ENCODE measurements at places on chromosomes 5 and 9.
A peak's percentile ranks its signal among the peaks of the same experiment; 100 is the strongest.

DNA sequence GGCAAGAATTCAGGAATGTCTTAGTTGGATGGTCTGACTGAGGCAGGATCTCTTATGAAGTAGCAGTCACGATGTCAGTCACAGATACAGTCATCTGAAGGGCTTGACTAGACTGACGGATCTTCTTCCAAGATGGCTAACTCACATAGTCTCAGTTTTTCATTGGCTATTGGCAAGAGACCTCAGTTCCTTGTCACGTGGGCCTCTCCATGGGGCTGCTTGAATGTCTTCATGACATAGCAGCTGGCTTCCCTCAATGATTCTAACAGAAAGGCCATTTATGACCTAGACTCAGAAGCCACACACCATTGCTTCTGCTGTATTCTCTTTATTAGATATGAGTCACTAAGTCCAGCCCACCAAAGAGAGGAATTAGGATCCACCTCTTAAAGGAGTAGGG lies 4.7 kb downstream of the APC start:
- no peak for DNase-seq

- DNase-seq: no peak
Measured at GRCh38 chr5:24491490-24491889, 153.3 kb downstream of the CDH10 start.

- DNase-seq: no peak
Measured at GRCh38 chr5:157487358-157487757, 27.3 kb downstream of the NIPAL4 start.

DNA sequence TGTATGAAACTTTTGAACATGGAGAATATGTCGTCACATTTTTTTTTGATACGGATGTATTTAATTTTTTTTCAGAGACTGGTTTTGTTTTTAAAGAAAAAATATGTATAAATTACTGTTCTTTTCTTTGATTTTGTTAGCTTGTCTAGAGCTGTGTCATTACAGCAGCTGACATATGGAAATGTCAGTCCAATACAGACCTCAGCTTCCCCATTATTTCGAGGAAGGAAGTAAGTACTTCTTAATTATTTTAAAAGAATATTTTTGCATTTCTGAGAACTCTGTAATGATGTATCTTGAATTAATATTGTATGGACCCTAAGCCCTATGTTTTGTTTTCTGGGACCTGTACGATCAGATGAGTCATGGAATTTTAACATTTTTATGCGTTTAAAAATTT lies 7.6 kb downstream of the TENT2 start:
- DNase-seq: no peak

DNA sequence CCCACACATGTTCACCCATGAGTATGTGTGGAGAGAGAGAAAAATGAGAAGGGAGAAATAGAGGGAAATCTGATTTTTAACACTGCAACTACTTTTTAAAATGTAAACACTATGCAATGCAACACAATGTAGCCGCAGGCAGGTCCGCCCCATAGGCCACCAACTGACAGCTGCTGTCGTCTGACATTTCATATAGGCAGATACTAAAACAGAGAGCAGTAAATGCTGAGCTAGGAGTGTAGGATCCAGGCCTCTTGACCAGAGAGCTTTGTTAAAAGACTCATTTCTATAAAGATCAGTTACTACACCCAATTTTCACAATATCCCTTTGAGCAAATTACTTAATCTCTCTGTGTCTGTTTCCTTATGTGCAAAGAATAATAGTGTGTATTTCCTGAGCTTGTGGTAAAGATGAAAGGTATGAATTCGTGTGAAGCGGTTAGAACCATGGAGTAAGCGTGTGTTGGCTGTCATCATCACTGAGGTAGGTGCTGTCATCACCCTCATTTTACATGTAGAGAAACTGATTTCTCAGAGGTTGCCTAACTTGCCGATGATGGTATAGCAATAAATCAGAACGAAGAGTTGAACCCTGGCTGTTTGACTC lies 55.2 kb upstream of the PDE8B start:
- DNase-seq: no peak

DNA sequence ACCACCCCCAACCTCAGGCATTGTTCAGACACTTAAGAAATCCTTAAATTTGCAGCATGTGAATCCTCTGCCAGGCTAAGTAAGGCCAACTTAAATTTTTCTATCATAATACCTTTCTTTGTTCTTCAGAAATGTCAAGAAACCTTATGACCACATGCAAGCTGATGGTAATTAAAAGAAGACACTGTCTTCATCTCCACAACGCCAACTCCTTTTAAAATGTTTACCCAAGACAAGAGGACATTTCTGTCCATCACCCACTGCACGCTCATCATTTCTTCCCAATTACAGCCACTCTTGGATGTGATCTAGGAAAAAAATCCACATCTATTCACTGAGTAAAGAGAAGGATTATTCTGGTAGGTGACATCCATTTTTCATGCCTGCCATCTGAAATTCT lies 6.1 kb upstream of the IFNK start:
- DNase-seq: no peak

GRCh38 chr5:170363671-170364070 lies 25.5 kb downstream of the KCNMB1 start:
- no peak for DNase-seq

DNA sequence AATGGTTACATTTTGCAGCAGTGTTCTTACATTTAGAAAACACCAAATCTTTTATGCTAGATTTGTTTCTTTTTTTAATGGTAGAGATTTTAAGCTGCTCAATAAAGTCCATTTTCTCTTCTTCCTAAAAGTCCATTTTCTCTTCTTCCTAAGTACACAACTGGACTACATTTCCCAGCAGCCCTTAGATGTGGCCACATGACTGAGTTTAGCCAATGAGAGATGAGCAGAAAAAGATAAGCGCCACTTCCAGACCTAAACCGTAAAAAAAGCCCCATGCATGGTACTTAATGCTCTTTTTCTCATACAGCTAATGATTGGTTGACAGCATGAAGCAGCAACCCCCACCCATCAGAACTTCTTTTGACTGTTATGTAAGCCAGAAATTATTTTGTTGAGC lies 206.7 kb downstream of the FAM114A2 start:
- DNase-seq: no peak

GRCh38 chr9:130138171-130138653 lies 34.0 kb upstream of the NCS1 start:
- peak; percentile 92 for DNase-seq

- DNase-seq: no peak
Measured at GRCh38 chr5:124755565-124755964, 9.1 kb upstream of the ZNF608 start.

GRCh38 chr5:155471027-155471426 lies 457.5 kb downstream of the KIF4B start:
- DNase-seq: no peak

DNA sequence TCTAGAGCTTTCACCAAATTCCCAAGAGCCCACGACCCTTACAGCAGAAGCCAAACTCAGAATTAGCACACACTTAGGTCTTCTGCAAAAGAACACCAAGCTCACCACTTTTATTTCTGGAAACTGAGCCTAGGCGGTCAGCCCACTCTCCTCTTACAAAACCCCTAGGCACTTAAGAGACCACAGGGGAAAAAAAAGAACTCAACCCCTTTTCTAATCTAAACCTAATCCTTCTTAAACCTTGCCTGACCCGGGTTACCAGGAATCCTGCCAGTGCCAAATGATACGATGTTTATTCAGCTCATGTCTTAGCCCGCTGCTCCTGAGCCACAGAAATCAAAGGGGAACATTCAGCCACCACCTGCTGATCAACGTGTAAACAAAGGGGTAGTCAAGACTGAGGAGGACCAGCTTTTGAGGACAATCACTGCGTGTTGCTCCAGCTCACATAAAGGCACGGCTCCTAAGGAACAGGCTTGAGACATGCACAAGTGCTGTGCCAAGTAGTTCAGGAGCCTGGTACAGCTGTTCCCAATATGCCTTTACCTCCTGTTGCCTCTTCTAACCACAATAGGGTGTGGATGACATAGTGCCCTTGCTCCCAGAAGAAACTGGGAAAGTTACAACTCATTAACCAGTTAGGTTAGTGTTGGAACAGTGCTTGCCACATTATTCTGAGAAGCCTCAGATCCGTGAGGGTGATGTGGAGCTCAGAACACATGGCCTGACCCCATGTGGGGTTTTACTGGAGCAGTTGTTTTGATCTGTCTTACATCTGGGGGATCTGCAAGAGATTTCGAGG lies 49.3 kb downstream of the ZFAND5 start:
- peak; percentile 88 for DNase-seq

GRCh38 chr9:129258823-129259301 lies 80.8 kb upstream of the IER5L start:
- no peak for DNase-seq

GRCh38 chr9:13070612-13071595 lies 208.6 kb downstream of the MPDZ start:
- DNase-seq: no peak

DNA sequence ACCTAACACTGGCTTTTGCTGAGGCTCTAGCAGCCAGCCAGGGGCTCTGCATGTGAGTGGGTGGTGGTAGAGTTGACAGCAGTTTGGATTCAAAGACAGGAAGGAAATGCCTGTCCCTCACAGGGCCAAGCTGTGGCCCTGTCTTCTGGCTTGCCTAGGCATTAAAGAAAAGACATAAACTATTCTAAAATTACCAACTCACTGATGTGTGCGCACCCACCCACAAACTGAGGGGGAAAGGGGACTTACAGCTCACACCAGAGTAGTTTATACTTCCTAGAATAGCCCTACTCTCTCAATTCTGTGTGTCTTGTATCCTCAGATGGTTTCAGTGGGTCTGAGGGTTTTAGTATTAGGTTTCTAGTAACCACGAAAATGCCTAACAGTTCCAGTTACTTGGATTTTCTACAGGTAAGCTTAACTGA lies 18.3 kb upstream of the IL13 start:
- DNase-seq: no peak

DNA sequence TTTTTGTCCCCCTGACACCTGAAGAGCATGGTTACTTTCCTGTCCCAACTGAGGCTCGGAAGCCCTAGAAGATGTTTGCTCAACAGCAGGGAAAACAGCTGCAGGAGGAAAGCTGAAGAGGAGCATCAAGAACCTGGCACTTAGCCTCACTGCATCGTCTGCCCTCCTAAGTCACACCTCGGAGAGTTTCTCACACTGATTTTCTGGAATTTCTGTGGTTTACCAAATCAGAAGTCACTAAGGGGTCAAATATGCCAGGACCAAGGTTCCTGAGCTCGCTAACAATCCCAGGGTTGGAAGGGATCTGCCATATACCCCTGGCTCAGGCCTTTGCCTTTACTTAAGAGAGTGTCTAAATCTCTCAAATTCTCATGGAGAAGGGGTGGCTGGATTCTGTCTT lies 5.3 kb downstream of the IL12B start:
- no peak for DNase-seq

DNA sequence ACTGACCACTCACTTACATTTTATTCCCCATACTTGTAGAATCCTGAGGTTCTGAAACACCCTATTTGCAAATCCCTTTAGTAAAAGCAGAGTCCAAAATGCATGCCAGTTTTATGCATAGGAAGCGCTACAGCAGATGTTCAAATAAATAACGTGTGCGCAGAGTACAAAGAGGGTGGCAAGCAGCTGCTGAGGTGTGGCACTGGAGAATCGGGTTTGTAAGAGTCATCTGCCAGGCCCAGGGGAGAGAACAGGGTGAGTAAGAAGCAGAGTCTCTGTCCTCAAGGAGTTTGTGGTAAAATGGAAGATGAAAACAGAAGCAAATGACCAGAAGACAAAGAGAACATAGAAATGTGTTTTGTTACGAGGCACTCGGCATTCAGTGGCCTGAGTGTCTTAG lies 288.8 kb downstream of the GLIS3 start:
- no peak for DNase-seq

- no peak for DNase-seq
Measured at GRCh38 chr9:74804018-74804385, 83.7 kb downstream of the TRPM6 start.

GRCh38 chr5:59738024-59738423 lies 155.5 kb downstream of the PDE4D start:
- DNase-seq: no peak

- DNase-seq: no peak
Measured at GRCh38 chr5:82862711-82863110, 214.5 kb downstream of the TMEM167A start.

GRCh38 chr9:94699715-94700373 lies 26.7 kb upstream of the AOPEP start:
- DNase-seq: no peak

DNA sequence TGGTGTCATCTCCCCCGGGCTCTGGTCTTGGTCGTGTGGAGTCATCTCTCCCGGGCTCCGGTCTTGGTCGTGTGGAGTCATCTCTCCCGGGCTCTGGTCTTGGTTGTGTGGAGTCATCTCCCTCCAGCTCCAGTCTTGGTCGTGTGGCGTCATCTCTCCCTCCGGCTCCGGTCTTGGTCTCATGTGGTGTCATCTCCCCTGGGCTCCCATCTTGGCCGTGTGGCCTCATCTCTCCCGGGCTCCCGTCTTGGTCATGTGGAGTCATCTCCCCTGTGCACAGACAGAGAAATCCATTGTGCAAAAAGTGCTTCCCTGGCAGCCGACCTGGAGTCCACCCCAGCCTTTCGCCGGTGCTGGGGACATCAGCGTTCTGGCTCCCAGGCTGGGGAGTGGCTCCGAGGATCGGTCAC lies 91.1 kb upstream of the CACNA1B start:
- no peak for DNase-seq

GRCh38 chr5:132266031-132266835 lies 8.7 kb downstream of the PDLIM4 start:
- DNase-seq: no peak

- DNase-seq: no peak
Measured at GRCh38 chr9:76575761-76576160, 116.8 kb downstream of the GCNT1 start.

DNA sequence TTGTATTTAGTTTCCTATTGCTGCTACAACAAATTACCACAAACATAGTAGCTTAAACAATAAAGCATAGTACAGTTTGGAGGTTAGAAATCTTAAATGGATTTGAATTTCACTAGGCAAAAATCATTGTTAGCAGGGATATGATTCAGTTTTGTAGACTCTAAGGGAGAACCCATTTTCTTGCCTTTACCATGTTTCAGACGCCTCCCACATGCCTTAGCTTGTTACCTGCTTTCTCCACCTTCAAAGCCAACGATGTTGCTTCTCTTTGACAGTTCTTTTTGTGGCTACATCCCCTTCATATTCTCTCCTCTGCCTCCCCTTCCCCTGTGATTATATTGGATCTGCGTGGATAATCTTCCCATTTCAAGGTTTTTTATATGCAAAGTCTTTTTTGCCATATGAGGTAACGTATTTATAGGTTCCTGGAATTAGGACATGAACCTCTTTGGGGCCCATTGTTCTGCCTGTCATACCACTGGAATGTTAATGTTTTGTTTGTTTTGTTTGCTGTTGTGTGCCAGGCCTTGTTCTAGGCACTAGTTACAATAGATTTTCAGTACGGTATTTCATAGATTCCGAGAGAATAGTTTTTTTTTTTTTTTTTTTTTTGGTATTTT lies 54.1 kb downstream of the UHRF2 start:
- no peak for DNase-seq

DNA sequence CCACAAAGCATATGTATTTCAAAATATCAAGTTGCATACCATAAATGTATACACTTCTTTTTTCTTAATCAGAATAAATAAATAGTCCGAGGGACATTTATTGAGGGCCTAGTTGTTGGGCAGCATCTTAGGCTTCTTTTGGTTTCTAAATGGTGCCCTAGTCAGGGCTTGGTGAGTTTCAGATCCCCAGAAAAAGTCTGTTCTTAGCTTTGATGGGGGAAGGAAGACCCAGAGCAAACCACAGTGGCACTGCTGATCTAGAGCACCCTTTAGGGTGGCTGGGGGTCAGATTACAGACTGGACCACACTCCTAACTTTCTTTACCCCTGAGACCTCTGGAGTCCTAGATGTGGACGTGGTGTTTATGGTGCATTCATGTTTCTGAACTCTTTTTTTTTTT lies 97.8 kb downstream of the C9orf152 start:
- DNase-seq: no peak

GRCh38 chr9:136949239-136949816 lies 2.7 kb upstream of the LCN12 start:
- no peak for DNase-seq

All from skeletal muscle cell (primary cell).